Activated CD4-positive, alpha-beta T cell treated with anti-CD3 and anti-CD28 coated beads, Interleukin-2, amount 10 ng/mL, durations not matched to agents 7 days and 5 days (primary cell): ENCODE measurements at places on chromosomes 4 and X. TPM values are rescaled to one million over a fixed set of nuclear protein-coding genes. Genes with fewer than 3 reads are reported as not detected.

DNA sequence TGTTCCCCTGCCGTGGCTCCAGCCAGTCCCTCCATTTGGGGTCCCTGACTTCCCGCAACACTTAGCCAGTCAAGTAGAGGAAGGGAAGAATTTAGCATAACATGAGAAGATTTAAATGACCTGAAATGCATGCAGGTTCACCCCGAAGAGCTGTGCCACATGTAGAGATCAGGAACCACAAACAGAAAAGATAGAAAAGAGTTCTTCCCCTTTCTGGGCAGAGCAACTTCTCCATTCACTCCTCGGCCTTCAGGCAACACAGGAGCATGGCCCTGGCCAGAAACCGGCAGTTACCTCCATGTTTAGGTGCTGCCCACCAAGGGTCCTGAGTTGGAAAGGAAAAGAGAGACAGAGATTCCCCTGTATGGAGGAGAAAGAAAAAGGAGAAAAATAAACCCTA, 5.2 kb downstream of the NLRP2B start:
- DNase-seq: no peak

The SRPK3 gene
- total RNA-seq: not detected

- DNase-seq: no peak
Measured at GRCh38 chr4:253936-254756, 51.1 kb downstream of the ZNF732 start.

DNA sequence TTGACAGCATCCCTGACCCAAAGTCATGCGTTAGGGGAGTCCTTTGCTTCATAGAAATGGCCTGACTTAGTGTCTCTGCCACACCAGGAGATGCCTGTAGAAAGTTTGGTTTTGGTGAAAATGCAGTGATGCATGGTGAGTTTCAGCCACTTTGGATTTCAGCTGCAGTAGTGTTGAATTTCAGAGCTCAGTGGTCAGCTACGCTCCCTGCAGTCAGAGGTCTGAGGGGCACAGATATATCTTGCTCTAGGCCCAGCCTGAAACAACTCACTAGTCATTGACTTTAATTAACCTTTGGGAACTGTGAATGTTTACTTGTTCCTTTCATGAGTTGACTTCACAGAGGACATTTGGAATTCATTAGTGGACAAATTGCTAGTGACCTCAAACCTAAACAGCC, 17.5 kb downstream of the RBMX2 start:
- DNase-seq: no peak

GRCh38 chrX:153556767-153557166, 39.3 kb downstream of the ATP2B3 start:
- no peak for DNase-seq

The GLRA2 gene
- not detected for total RNA-seq

The GRIA3 gene
- total RNA-seq: not detected

GRCh38 chr4:60389633-60390032, 810.5 kb upstream of the ADGRL3 start:
- DNase-seq: no peak

The FRAS1 gene
- not detected for total RNA-seq

The F11 gene
- total RNA-seq: not detected

The OPHN1 gene
- 0.10 TPM for total RNA-seq

- no peak for DNase-seq
Measured at GRCh38 chr4:111014537-111014936, 391.7 kb upstream of the PITX2 start.

DNA sequence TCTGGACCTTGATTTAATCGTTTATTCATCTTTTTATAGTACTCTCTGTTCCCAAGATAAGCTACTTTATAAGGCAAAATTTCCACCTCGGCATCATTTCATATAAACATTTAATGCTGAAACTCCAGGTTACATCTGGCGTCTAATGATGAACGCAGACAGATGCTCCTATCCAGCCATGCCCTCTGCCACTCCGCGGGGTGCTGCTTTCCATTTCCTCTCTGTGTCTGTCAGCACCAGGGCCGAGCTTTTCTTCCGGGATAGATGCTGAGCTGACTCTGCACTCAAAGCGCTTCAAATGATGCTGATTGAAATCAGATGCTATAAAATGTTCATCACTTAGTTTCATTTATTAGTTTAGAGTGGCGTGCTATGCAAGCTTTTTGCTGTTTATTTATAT, 80.5 kb upstream of the HELT start:
- DNase-seq: no peak

The ZNF711 gene
- 0.42 TPM for total RNA-seq

- DNase-seq: no peak
Measured at GRCh38 chr4:740656-741282, 35.1 kb downstream of the PCGF3 start.

The S100G gene
- total RNA-seq: not detected

The EFHC2 gene
- total RNA-seq: 2.3 TPM

The CACNA1F gene
- 0.33 TPM for total RNA-seq

DNA sequence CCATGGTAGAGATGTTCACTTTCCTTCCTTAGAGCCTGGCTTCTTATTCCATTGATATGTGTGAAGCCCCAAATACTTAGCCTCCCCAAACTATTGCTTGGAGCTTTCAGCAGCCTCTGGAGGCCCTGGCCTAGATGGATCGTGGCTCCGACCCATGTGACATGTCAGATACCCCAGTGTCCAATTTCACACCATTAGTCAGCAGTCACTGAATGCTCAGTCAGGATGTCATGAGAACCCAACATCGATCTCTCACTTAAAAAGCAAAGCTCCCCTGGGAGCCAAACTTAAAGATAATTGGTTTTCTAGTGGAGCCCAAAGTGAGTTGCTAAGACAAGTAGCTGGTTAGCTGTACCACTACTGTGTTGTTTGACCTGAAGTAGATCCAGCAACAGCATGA, 41.6 kb upstream of the IGSF1 start:
- no peak for DNase-seq

DNA sequence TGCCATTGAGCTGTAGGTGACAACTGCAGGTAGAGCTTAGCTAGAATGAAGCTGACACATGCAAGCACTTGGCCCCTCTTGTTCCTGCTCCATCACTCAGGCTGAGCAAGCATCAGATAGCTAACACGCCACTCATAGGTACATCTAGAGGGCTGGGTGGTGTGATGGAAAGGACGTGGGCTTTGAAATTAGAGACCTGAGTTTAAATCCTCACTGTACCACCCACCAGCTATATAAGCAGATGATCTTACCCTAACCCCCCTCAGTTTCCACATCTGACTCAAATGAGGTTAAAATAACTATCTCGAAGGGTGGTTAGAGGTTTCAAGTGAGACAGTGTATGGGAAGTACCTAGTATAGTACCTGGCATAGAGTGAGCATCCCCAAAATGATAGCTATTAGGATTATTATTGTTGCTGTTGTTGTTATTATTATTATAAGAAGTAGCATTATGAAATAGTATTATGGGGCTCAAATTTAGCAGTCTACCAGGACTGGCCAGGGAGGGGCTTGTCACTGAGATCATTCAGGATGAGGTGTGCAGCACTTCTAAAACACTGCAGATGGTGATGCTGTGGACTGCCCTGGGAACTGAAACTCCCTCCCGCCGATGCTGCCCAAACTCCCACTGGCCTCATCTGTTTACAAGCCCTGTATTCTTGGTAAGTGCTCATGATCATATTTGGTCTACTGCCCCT, 59.0 kb downstream of the REELD1 start:
- no peak for DNase-seq

GRCh38 chrX:68419975-68420374, 13.3 kb downstream of the OPHN1 start:
- no peak for DNase-seq

GRCh38 chr4:8070736-8071718, 87.6 kb downstream of the ABLIM2 start:
- DNase-seq: no peak

GRCh38 chr4:18635531-18635930, 614.0 kb upstream of the LCORL start:
- DNase-seq: no peak

The PAGE5 gene
- total RNA-seq: not detected
